ENCODE measurements at places on chromosomes 5 and 9.

- DNase-seq, result peak; percentile 52
Observed at GRCh38 chr5:10353241-10354047, at the start of gene MARCHF6. TSS of gene MARCHF6 (plus strand) at chr5:10353695. CDS start at chr5:10353899, 204 bp downstream.

- DNase-seq, result no peak
Observed at GRCh38 chr5:154516475-154516874, 38.4 kb upstream of the HAND1 start.

DNA sequence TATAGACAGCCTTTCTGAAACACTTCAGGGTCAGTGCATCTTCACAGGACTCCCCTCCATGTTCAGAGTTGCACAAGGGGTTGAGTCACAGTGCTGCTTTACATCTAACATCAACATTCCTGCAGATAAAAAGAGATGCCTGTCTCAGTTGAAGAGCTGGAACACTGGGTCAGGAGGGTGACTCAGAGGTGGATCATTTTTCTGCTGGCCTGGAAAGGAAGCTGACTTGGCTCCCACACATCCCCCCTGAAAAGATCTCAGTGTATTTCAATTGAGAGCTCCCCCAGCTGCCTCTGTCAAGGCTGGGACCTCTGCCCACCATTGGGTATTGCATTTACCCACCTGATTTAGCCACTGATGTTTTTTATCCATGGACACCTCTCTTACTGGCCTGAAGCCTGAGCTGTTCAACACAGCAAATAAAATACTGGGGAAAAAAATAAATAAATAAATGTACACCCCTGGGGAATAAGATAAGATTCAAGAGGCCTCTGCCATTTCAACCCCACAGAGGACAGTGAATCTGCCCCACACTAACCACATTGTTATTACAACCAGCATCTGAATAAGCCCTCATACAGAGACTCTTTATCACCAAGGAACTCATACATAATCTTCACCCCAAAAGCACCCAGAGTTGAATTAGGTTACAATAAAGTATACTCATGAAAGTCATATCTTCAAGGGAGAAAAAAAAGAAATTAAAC, 716.4 kb downstream of the SEMA5A start:
- no peak for DNase-seq

DNA sequence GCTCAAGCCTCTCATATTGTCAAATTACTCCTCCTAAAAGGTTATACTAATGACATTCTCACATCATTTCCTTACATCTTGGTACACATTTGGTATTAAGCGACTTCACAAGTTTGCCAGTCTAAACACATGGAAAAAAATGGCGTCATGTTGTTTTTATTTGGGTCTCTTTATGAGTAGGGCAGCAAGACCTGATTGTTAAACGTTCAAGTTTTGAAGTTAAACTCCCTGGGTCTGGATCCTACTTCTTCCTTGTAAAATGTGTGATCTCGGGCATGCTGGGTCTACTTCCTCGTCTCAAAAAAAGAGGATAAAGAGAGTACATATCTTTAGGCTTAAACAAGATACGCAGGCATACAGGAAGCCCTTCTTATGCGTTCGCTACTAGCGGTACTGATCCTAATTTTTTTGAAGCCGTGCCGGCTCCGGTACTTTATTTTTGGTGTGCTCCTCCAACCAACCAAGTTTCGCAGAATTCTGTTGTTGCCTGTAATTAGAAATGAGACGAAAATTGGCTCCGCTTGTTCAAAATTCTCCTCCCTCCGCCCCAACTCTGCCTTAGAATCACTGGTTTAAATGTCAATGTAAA, 596 bp upstream of the CDC37L1 start:
- DNase-seq, result no peak

- DNase-seq, result no peak
Observed at GRCh38 chr5:125142458-125142857, 396.0 kb upstream of the ZNF608 start.

- no peak for DNase-seq
Observed at GRCh38 chr5:13659391-13659790, 285.1 kb downstream of the DNAH5 start.

DNA sequence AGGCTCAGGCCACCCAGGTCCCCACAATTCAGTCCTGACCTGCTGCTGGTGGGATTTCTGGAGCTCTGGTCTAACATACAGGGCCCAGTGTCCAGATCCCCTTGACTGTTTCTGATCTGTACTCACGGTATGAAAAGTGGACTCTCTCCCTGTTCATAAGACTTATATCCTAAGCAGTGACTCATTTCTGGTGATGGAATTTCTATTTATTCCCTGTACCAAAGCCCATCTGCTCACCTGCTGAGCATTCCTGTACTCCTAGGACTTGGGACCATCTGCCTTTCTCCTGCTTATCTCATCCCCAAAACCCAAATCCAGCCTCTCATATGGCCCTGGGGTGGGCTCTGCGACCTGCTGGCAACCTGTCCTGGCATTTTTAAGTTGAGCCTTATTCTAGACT, 86.6 kb downstream of the APBA1 start:
- DNase-seq, result no peak

DNA sequence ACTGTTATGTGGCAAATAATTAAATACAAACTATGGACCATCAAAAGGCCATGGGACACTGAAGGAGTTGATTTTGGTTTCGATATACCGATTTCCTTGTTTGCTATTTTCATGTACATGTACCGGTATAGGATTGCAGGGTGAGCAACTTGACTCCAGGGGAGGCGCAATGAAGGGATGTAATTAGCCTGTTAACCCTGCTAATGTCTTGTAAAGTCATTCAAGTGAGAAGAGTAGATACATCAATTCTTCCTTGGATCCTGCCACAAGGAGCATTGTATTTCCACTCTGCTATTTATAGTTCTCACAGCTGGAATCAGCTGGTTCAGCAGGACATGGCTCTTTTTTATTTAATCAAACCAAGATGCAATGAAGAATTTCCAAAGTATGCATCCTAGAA, 102.0 kb downstream of the STK32A start:
- no peak for DNase-seq

DNA sequence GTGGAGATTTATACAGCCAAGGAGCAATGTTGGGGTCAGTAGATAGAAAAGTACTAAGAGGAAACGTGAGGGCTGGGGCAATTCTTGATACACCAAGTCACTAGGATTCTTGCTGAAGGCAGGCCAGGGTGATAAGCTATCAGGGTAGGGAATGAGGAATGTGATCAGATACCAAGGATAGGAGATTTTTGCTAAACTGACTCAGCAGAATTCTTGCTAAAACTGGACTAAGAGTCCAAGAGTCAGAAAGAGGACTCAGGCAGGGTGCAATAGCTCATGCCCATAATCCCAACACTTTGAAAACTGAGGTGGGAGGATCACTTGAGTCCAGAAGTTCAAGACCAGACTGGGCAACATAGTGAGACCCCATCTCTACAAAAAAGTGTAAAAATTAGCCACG, 71.7 kb downstream of the ENTREP1 start:
- DNase-seq, result no peak

DNA sequence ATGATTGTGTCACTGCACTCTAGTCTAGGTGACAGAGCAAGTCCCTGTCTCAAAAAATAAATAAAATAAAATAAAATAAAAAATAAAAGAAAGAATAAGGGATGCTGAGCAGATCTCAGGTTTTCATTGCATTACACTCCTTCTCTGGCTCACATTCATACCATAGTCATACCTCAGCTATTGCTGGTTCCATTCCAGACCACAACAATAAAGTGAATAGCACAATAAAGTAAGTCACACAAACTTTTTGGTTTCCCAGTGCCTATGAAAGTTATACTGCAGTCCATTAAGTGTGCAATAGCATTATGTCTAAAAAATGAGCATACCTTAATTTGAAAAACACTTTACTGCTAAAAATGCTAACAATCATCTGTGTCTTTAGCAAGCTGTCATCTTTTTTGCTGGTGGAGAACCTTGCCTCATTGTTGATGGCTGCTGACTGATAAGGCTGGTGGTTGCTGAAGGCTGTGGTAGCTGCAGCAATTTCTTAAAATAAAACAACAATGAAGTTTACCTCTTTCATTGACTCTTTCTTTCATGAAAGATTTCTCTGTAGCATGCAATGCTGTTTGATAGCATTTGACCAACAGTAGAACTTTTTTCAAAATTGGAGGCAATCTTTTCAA, 415.7 kb downstream of the ZNF608 start:
- DNase-seq, result no peak

DNA sequence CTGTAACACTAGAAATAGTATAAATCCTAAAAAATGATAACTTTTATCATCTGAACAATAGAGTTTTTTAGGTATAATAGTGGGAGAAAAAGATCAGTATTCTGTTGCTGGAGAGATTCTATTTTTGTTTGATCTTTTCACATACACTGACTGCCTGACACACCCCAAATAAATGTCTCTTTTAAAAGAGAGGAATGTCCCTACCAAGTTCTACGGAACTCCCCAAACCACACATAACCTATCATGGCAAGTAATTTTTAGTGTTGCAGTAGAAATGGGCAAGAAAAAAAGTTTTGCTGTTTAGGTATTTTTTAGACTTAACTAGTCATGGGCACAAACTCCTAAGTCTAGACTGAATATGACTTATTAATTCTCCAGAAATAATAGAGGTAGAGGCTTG, 139.1 kb downstream of the ELAVL2 start:
- no peak for DNase-seq

GRCh38 chr5:32147959-32148358, 26.2 kb downstream of the GOLPH3 start:
- no peak for DNase-seq

DNA sequence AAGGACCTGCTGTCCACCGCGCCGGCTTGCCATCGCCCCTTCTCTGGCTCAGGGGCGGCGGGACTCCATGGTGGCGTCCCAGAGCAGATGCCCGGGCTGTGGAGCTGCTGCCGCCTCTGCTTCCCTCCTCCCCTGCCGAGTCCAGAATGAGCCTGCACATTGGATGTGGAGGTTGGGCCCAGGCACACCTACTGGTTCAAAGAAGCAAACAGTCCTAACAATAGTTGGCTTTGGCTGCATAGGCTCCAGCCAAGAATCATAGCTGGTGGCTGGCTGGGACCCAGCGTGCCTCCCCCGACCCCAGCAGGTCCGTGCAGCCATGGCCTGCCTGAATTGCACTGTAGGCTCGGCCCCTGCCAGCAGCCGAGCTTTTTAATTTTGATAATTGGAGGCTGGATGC, 25.8 kb downstream of the ADAMTSL2 start:
- DNase-seq, result no peak

DNA sequence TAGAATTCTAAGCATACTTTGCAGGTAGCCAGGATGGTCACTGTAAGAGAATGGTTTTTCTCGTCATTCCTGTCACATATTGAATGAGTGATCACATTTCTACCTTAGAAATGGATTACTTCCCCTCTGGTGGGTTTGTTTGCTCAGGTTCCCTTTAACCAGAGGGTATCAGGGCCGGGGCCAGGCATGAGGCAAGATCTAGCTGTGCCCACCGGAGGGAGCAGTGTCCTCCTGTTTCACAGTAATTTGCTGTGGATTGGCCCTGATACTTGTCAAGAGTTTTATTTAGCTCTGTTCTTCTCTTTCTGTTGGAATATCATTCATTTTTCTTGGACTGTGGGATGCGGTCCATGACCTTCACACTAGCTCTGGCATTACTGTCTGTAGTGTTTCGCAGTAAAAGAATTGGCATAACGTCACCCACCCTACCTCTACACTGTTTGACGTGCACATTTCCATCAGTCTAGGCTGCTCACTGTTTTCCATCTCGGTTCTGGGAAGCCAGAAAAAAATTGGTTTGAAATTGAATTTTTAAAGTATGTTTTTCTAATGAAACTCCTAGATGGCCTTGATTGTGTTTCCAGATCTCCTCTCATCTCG, 42.4 kb upstream of the ZBED3 start:
- no peak for DNase-seq

DNA sequence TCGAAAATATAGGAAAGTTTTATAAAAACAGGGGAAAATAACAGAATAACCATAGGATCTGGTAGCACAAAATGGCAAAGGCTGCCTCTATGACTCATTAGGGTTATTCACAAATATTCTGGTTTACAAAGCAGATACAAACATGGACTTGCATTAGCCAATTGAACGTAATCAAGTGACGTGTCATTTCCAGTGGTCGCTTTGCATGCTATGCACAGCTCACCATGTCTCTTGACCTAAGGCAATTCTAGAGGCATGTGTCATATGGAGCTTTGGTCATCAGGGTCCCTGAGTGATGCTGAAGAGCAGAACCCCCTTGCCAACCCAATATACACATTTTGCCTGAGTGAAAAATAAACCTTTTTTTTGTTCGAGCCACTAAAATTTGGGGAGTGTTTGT, 158.8 kb downstream of the TMEM161B start:
- no peak for DNase-seq

GRCh38 chr9:75083188-75083970, 4.6 kb downstream of the NMRK1 start:
- no peak for DNase-seq

GRCh38 chr5:95924720-95925377, 36.8 kb downstream of the ELL2 start:
- peak; percentile 56 for DNase-seq

GRCh38 chr9:33372900-33373299, 29.5 kb downstream of the AQP7 start:
- no peak for DNase-seq

GRCh38 chr9:5900622-5901021, 9.9 kb downstream of the MLANA start:
- no peak for DNase-seq

DNA sequence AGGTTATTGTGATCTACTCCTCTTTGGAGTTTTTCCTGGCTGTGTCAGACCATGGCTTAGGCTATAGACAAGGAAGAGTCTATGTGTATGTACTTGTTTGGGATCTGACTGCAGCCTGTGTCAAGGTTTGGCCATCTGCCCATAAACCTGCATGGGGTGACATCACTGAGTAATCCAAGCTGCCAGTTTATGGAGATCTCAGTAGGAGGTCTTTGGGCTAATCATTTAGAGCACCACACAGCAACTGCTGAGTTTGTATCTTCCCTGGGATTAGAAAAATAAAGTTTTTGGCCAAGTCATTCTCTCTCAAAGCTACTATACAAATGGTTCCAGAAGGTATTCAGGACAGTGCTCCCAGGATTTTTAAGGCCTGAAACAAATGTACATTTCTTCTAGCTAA, 65.5 kb upstream of the HSPB3 start:
- DNase-seq, result no peak

GRCh38 chr5:141914199-141914743, 9.4 kb upstream of the DELE1 start:
- DNase-seq, result no peak

- no peak for DNase-seq
Observed at GRCh38 chr5:175253597-175253996, 190.4 kb downstream of the DRD1 start.

DNA sequence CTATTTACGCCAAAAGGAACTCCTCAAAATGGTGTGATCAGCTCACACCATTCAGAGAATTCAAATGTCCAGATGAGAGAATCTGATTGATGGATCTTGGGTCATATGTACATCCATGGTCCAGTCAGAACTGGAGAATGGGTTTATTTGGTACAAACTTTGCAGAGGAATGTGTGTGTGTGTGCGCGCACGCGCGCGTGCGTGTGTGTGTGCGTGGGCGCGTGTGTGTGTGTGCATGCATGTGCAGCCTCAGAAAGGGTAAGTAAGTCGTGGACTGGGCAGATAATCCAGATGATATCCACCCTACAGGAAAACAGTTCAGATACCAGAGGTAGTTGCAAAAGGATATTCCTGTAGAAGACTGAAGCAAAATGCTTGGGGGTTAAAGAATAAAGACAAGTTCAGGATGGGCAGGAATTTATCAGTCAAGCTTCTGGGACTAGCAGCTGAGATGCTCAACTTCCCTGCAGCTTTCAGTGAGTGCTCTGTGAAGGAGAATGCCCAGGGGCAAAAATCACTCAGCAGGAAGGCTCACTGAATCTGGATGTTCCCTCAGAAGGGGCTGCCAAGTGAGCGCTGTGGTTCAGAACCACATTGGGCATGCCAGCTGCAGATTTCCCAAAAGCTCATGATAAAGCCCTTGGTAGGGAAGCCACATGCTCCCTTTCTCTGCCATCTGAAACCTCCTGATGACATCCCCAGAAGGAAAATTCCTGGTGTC, 440.5 kb upstream of the SGCD start:
- DNase-seq, result no peak

All from SIG-M5 (cell line).